ENCODE measurements at places on chromosomes 13 and 19. TPM values are rescaled to one million over a fixed set of nuclear protein-coding genes. Genes with fewer than 3 reads are reported as not detected.

DNA sequence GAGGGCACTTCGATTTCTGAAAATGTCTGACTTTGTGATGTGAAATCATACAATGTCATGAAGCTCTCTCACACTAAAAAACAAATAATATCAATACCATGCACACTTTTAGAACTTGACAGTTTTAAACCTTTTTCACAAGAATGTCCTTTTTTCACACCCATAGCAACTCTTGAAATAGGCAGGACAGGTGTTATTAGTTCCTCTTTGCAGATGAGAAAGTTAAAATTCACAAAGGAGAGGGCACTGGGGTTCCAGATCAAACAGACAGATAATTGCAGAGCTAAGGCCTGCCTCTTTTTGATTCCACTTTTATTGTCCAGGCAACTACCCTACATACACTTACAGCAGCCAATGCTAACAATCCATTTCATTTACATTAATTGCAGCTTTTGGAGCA is 142.8 kb downstream of the KLF12 start:
- no peak for DNase-seq
- peak overlapping the region; percentile 2 for H3K27ac ChIP-seq
- H3K27me3 ChIP-seq: no peaks in the 10 kb centered on the region
- peaks cover 3% of the 10 kb centered on the region for H3K36me3 ChIP-seq
- peaks cover 38% of the 10 kb centered on the region for H3K4me1 ChIP-seq
- no peak overlapping the region for H3K4me3 ChIP-seq

The GRK1 gene
- total RNA-seq: not detected

DNA sequence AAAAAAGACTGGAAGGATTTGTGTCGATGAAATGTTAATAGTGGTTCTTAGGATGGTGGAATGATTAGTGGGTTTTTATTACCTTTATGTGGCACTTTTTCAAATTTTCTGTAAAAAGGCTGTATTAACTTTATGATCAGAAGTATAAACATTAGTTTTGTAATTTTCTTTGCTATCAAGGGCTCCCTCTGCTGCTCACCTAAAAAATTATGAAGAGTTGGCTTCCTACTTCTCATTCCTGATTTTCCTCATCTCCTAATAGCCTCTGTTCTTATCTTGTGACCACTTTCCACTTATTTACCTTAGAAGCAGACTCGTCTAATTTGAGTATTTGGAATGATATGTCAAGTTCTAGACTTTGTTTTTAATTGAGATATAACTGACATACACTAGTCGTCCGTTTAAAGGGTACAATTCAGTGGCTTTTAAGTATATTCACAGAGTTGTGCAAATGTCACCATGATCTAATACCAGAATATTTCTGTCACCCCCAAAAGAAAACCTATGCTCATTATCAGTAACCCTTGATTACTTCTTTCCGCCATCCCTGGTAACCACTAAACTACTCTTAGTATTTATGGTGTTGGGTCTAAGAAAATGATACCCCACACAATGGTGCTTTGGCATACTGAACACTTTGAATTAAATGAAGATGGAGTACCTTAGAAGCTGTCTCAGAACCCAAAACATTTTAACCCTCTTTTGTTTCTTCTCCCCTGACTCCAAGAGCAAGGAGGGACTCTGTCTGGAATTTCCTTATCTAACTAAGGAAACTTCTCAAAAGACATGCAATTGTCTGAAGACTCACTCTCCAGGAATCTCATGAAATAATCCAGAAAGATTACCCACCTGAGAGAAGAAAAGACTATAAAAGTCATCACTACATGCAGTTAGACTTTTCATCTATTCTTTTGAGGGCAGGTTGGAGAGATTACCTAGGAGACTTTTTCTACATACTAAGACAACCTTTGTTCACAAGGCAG is 311.3 kb downstream of the DLEU7 start:
- H3K36me3 ChIP-seq: no peaks in the 10 kb centered on the region
- peaks cover 25% of the 10 kb centered on the region for H3K4me1 ChIP-seq
- no peak for DNase-seq

DNA sequence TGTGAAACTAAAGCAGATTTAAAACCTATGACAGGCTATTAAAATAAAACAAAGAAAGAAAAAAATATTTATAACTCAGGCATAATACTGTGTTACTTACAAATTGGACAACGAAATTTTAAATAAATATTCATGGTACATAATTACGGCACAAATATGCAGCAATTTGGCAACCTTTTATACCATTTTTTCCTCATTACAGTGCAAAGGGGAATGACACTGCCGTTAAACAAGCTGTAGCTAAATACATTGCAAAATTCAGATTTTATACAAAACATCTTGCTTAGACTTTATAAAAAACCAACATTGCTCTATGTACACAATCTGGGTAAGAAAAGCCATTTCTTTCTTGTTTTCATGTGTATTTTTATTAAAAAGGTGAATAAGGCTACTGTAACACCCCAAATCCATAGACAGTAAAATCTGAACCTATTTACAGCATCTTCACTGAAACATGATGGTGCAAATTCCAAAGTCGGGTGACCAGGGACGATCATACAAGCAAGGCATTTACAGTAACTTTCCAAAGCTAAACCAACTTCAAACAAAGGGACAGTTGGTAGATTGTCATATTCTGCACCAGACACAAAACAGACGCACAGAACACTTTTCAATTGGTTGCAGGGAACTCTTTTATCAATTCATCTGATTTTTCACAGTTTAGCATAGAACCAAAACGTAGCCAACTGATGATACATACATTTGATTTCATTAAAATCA is 45.5 kb downstream of the EFNB2 start:
- peaks cover 3% of the 10 kb centered on the region for H3K36me3 ChIP-seq
- no peak for DNase-seq
- no peak overlapping the region for H3K4me3 ChIP-seq
- peaks cover 70% of the 10 kb centered on the region for H3K27me3 ChIP-seq

DNA sequence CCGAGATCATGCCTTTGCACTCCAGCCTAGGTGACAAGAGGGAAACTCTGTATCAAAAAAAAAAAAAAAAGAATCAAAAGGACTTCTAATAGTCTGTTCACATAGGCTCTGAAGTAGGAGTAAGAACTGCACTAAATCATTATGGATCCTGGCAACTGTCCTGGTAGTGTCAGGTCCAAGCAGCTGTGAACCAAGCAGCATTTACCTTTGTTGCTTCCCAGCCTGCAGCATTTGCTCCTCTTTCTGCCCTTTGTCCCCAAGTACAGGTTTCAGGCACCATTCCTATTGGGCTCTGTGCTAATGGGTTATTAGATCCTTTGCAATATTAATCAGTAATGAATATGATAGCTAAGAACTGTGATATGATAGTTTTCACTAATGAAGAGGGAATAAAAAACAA is 77.4 kb upstream of the NBEA start:
- no peaks in the 10 kb centered on the region for H3K4me1 ChIP-seq
- no peak for DNase-seq
- no peak overlapping the region for H3K27ac ChIP-seq
- H3K27me3 ChIP-seq: peaks cover 5% of the 10 kb centered on the region
- H3K4me3 ChIP-seq: no peak overlapping the region

- peaks cover 15% of the 10 kb centered on the region for H3K36me3 ChIP-seq
- peak within 1 kb of the TSS; percentile 84 for H3K4me3 ChIP-seq
- peaks cover 13% of the 10 kb centered on the region for H3K4me1 ChIP-seq
- H3K27ac ChIP-seq: peak within 1 kb of the TSS; percentile 45
- peaks cover 41% of the 10 kb centered on the region for H3K27me3 ChIP-seq
Measured at GRCh38 chr19:55370305-55370988, at the start of gene IL11. IL11 (minus strand) TSS chr19:55370463; CDS start chr19:55370310, 153 bp downstream.

Measured in T-helper 17 cell (primary cell).